ENCODE measurements at places on chromosomes 12 and 14.
A peak's percentile ranks its signal among the peaks of the same experiment; 100 is the strongest.

DNA sequence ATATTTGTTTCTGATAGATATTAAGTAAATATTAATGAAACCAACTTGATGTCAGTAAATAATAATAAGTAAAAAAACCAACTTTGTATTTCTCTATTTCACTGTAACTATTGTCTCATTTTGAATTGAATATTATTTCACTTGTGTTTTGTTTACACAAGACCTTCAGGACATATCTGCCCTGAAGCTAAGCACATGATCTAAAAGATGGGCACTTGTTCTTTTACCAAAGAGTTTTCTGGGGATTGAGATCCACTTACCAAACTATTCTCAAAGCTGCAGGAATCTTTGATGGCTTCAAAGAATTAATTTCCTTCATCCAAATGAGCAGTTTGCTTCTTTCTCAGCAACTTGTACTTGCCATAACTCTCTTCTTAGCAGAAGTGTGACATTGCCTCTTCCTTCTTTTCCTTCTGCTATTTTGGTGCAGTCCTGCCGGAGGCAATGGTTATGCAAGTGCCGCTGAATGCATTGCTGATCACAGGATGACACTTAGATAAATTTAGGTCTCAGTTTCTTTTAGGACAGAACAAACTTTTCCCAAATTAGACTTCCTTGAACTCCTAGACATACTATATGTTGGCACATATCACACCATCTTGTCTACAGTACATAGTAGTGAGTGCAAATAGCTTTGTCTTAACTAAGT lies 9.2 kb downstream of the FAR2 start:
- peak; percentile 53 for DNase-seq

- DNase-seq = no peak
Measured at GRCh38 chr14:91416744-91417119, 888 bp downstream of the CCDC88C start.

DNA sequence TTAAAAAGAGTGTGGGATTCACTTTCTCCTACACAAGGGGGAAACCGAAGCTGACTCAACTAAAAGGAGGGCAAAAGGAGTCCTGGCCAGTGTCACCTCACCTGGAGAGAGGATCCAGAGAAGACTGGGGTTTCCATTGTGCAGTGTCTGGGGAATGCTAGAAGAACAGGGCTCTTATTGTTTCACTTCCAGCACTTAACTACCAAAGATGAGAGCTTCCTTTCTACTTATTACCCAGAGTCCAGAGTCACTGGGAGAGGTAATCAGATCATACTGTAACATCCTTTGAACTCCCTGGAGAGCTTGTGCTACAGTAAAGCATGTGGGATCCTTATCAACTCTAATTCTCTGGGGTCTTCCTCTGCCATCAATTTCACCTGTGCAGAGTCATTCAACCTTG lies 148.4 kb upstream of the BCL2L14 start:
- no peak for DNase-seq

DNA sequence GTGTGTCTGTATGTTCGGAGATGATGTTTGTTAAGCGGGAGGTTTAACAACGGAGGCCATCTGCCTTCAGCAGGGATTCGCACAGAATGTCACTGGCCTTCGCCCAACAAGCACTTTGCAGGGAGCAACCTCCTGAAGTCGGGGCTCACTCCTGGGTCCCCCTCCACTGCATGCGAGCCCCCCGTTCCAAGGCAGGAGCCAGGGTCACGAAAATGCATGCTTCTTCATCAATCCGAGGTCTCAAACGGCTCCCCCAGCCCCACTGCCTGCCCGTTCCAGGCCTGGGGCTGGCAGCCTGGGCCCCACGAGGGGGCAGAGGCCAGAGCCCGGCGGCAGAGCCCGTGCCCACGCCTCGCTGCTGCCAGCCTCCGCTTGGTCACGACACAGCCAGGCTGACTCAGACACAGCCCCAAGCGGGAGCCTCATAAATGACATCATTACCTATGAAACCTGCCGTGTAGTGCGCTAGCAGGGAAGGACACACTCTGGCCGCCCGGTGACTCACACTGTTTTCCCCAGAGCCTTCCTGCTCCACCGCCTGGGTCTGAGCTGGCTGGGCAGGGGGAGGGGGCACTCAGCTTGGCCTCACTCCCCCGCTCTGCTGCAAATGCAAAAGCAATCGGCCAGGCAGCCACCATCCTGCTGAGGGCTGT lies 169.5 kb upstream of the RTL1 start:
- peak; percentile 83 for DNase-seq

DNA sequence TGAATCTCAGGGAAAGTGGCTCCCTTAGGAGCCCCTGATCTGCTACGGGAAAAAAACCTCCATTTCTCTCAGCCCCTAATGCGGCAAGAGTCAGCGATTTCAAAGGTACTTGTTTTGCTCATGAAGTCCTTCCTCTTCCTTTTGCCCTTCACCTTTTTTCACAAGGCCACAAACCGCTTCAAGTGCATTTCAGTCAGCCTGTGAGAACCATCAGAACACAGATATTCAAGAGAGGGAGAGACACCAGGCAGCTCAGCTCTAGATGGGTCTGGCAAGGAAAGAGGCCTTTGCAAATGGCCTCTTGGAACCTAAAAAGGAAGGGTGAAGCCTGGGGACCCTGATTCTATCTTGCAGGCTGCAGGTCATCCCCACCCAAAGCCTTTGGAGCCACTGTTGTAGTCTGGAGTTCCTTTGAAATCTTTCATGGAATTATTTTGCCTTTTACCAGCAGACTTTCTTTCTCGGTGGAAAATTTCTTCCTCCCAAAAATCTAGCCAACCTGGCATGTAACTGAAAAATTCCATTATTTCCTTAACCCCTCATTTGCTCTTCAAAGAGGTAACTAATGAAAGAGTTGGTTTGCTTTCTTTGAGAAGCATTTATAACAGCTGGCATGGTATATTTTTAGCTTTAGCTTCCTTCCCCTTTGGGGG lies 145.0 kb downstream of the SAMD4A start:
- DNase-seq = no peak
